T-cell (primary cell): ENCODE measurements at places on chromosomes 1 and 21.

- no peak overlapping the region for H3K4me3 ChIP-seq
- H3K27ac ChIP-seq = no peak overlapping the region
- no peaks in the 10 kb centered on the region for H3K36me3 ChIP-seq
- no peak for DNase-seq
- no peaks in the 10 kb centered on the region for H3K27me3 ChIP-seq
- H3K4me1 ChIP-seq = no peaks in the 10 kb centered on the region
These were observed 353.2 kb downstream of the PLPP3 start for GRCh38 chr1:56225964-56226815.

DNA sequence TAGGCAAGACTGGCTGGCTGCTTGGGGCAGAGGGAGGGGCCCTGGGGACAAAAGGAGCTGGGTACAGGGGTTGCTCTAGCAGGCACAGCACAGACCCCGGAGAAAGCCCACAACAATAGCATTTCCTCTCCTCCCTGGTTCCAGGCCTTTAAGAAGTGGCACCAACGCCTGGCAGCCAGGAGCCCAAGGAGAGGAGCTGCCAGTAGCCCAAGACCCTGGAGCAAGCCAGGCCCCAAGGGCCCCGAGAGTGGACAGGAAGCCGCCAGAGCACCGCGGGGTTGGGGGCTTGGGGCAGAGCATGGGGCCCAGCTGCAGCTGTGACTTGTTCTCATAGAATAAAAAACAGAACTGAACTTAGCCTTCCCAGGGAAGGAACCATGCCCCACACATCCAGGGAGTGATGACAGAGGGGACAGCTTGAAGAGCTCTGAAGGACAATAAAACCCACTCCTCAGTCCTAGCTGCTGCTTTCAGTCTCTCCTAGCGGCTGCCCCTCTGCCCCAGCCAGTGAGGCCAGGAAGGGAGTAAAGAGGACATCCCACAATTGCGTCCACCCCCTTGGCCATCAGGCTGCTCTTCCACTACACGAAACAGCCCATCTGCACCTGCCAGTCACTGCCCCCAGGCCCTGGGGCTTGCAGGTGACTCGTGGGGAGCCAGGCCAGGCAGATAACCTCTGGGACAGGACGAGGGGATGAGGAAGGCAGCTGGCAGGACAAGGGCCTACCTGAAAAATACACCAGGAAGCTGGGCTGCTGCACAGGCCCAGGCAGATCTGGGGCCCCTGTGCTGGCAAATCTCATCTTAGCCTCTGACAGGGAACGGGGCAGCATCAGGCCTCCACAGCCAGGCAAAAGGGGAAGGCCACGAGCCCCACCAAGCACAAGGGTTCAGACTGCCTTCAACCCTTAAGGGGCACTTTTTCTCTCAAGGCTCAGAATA is 16.4 kb downstream of the MTHFR start:
- peaks cover 11% of the 10 kb centered on the region for H3K4me1 ChIP-seq
- H3K27me3 ChIP-seq = no peaks in the 10 kb centered on the region
- H3K36me3 ChIP-seq = peaks cover 35% of the 10 kb centered on the region
- H3K4me3 ChIP-seq = no peak overlapping the region

- no peak for DNase-seq
- H3K4me3 ChIP-seq = no peak overlapping the region
- H3K36me3 ChIP-seq = no peaks in the 10 kb centered on the region
- peaks cover 3% of the 10 kb centered on the region for H3K27me3 ChIP-seq
- no peak overlapping the region for H3K27ac ChIP-seq
These were observed 9.8 kb upstream of the FCRL1 start for GRCh38 chr1:157829711-157830110.

GRCh38 chr1:86951430-86951829 is 37.0 kb downstream of the HS2ST1 start:
- no peaks in the 10 kb centered on the region for H3K27me3 ChIP-seq
- H3K27ac ChIP-seq = no peak overlapping the region
- no peaks in the 10 kb centered on the region for H3K4me1 ChIP-seq
- no peak overlapping the region for H3K4me3 ChIP-seq
- DNase-seq = no peak

DNA sequence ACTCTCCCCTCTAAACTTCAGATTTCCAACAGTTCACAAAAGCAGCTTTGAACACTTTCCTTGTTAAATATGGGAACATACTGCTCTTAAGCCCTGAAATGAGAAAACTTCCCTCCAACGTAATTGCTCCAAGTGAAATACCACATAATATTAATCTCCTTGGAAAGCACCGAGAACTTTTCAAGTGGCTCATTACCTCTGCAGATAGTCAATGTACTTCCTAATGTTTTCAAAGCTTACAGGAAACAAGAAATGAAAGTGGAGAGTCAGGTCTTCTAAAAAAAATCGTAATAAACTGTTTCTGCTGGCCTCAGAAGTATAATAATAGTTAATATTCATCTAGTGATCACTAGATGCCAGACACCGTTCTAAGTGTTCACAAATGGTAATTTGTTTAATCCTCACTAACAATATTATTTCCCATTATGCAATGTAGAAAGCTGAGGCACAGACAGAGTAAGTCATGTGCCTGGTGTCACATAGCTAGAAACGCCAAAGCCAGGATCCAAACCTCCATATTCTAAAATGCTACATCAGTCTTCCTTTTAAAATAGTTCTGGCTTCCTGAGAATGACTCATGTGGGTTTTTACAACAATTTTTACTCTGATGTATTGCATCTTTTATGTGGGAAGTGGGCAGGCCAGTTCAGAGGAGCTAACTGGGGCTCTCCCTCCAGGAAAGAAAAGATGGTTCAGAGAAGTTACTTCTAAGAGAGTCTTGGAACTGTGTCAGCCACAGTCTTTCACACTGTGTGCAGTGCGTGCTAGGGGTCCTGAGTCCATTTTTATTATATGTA is 177.2 kb downstream of the PLPPR4 start:
- H3K4me1 ChIP-seq = no peaks in the 10 kb centered on the region
- H3K4me3 ChIP-seq = no peak overlapping the region
- H3K27ac ChIP-seq = no peak overlapping the region
- H3K36me3 ChIP-seq = no peaks in the 10 kb centered on the region

- no peak for DNase-seq
- peak overlapping the region; percentile 13 for H3K27ac ChIP-seq
- no peaks in the 10 kb centered on the region for H3K27me3 ChIP-seq
- peaks cover 27% of the 10 kb centered on the region for H3K4me1 ChIP-seq
- H3K36me3 ChIP-seq = peaks cover 16% of the 10 kb centered on the region
- H3K4me3 ChIP-seq = peak overlapping the region; percentile 35
These were observed 13.4 kb downstream of the PLEKHO1 start for GRCh38 chr1:150162862-150163706.

- H3K4me3 ChIP-seq = no peak overlapping the region
- H3K36me3 ChIP-seq = no peaks in the 10 kb centered on the region
- H3K27me3 ChIP-seq = no peaks in the 10 kb centered on the region
- H3K27ac ChIP-seq = no peak overlapping the region
These were observed 346.9 kb upstream of the DAB1 start for GRCh38 chr1:57770772-57771171.
